ENCODE measurements at places on chromosomes 11 and 22.

DNA sequence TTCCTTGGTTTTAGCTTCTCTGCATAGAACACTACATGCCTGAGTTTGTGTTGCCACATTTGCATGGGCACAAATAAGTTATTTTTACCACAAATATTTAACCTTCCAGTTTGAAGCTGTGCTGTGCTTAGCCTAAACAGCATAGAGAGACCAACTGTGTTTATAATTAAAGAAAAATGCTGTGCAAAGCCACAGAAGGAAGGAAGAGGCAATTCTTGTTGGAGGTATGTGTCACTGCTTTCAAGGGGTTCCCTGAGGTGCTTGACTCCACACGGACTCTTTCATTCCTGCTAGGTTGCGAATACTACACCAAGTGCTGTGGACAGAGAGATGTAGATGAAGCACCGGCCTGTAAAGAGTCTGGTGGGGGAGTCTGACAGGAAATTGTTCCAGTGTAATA, 47.6 kb upstream of the OLFML1 start:
- DNase-seq = no peak

DNA sequence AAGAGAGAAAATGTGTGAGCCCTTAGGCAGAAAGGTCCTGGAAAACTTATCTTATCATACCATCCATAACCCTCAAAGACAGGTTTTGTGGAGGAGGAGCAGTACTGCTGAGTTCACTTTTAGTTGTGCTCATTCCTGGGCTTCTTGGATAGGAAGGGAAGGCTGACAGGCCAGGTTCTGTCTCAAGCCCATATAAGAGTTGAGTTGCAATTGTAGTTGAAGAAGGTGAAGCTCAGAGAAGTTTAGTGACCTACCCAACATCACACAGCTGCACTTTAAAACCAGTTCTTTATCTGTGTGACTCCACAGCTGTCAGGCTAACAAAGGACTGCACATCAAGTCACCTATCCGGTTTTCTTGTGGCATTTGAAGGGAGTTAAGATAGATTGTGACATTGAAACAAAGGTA, 13.0 kb downstream of the TEAD1 start:
- no peak for DNase-seq

DNA sequence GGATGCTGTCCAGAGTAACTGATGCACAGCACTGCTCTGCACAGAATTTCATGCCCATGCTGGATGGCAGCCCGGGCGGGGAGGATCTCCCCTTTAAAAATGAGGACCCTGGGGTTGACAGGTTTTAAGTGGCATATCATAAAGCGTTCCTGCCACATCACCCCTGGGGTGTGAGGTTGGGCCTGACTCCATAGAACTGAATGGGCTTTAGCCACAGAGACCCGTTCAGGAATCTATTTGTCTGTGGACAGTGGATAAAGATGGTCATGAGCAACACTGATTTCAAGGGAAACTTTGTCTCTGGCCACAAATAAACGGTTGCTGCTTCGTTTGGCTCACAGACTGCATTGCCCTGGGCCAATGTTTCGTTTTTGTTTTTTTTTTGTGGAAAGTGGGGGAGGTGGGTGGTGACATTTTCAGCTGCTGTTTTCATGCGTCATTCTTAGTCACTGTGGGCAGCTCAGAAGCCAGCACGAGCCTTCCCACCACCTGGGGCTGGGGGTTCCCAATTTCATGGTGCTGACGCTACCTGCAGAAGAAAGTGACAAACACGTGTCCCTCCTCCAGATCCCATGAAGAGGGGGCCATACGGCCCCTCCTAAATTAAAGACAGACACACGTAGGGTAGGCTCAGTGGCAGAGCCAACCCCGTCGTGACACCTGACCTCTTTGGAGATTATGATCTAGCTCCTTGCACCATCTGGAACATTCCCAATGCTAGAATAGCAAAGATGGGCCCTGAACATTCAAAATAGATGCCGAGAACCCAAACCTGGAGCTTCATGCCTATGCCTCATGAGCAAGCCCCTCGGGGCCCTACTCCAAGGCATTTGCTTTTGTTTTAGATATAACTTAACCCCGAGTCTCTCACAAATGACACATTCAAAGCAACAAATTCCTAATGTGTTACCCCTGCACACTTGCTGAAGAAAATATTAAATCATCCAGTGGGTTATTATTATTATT, 54.8 kb upstream of the PHF21B start:
- DNase-seq = no peak

DNA sequence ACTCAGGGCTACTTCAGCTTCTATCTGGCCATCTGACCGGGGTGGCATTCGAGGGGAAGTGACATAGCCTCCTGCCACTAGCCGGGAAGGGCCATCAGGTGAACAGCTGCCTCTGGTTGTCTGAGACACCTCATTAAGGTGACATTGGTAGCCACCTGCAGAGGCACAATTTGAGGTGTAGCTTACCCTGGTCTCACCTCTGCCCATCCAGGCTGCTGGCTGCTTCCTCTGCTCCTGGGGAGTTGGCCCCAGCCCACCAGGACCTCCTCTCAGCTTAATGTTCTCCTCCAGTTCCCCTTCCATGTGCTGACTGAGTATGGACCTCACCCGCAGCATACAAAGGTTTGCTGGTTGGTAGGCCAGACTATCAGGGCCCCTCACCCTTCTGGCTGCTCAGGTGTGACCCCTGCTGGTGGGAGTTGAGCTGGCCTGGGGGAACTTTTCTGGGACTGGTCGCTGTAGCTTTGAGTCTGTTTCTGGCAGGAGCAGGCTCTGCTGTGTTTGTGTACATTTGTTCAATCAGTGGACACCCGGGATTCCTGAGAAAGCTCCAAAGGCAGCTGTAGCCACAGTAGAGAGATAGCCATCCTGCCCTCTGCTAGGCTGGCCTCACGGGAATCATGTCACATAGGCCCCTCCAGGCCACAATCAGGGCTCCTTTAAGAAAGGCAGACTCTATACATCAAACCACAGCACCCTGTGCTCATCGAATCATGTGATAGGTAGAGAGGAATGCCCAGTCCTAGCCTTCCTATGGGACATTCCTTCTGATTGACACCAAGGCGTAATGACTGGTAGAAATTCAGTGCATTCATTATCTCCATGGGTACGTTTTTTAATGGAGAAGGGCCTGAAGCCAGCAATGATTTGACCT, 295.1 kb upstream of the PLET1 start:
- DNase-seq = peak; percentile 55

DNA sequence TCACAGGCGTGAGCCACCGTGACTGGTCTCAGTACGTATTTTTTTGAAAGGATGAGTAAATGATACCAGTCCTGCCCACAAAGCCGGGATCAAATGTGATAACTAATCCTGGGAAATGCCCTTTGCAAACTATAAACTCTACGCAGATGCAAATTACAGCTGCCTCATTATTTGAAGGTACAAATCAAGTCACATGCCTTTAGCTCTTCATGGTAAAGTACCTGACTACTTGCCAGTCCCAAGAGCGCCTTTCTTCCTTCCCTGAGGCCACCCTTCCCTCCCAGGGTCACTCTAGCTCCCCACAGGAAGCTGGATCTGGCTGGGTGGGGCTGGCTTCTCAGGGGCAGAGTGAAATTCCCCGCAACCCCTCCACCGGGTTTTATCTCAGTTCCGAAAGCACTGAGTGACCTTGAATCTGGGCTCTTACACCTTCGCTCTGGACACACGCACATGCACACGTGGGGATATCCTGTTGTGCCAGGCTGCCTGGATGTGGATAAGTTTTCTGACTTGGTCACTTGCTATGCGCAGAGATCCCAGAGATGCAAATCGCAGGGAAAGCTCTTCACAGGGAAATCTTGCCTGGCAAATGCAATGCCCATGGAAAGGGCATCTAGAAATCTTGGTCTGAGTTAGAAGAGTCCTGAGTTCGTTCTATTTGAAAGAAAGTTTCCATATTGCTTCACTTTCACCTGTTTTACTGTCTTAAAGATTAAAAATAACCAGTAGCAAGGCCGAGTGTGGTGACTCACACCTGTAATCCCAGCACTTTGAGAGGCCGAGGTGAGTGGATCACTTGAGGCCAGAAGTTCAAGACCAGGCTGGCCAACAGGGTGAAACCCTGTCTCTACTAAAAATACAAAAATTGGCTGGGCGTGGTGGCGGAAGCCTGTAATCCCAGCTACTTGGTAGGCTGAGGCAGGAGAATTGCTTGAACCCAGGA, 8.5 kb downstream of the A4GALT start:
- DNase-seq = no peak

DNA sequence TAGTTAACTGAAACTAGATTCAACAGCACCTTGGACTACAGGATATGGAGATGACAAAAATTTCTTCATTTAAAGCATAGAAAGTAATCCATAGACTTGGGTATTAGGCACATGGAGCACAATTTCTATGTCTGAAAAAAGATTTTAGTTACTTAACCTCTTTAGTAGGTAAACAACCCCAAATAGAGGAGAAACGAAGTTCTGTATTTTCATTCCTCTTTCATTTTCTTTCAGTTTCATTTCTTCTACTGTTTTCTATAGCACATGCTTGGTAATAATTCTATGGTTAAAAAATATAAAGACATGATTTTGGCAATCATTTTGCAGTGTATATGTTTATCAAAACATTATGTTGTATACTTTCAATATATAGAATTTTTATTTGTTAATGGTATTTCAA, 99.5 kb downstream of the CASP12 start:
- peak; percentile 11 for DNase-seq

GRCh38 chr22:19696504-19697276, 17.6 kb upstream of the SEPTIN5 start:
- no peak for DNase-seq

DNA sequence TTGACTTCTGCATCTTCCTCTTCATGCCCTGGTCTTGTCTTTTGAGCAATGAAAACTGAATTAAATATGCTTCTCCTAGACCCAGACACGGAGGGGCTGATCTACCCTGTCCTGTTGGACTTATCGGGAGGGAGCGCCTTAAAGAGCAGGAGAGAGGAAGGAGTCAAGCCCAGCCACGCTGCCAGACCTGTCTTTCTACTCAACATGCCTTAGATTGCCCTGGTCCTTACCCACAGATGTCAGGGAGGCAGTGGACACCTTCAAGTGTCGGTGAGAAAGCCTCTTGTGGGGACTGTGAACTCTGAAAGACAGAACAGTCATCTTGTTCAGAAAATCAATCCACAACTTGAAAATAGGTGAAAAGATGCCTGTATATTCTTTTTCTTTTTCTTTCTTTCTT, 61.8 kb downstream of the IRAG1 start:
- no peak for DNase-seq

- no peak for DNase-seq
Observed at GRCh38 chr22:29816980-29817379, 21.1 kb downstream of the ASCC2 start.

- DNase-seq = no peak
Observed at GRCh38 chr11:96187822-96188221, 155.2 kb downstream of the MAML2 start.

DNA sequence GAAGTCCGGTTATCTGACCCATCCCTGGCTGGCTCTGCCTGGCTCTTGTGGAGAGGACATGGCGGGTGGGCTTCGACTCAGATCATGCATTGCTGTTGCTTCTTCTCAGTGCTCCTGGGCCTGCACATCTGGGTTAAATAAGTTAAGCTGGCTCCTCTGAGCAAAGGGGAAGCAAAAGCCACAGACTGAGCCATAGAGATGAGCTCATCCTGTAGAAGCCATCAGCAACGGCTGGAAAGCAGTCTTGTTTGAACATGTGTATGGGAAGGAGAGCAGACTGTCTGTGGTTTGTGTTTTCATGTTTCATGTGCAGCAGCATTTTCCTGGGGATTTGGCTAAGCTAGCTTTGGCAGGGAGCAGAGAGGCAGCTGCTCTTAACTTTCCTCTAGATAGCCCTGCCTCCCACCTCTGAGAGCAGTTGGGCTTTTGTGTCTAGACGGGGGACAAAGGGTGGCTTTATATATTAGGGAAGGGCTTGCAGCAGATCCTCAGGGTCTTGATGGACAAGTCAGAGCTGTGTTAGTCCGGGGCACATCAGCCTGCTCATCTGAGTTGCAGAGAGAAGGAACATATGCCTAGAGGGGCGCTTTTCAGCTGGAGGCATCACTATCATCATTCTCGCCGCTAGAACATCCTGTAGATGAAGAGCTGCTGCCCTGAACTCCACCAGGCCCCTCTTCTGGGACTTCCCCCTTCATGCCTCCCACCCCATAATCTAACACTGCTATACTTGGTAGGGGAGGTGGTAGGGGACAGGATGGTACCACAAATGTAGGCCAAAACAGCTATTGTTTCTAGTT, 14.9 kb downstream of the DCPS start:
- DNase-seq = no peak

GRCh38 chr11:80698637-80699036, 1257.8 kb upstream of the TENM4 start:
- no peak for DNase-seq

GRCh38 chr11:110373051-110373702, 56.6 kb upstream of the FDX1 start:
- no peak for DNase-seq

DNA sequence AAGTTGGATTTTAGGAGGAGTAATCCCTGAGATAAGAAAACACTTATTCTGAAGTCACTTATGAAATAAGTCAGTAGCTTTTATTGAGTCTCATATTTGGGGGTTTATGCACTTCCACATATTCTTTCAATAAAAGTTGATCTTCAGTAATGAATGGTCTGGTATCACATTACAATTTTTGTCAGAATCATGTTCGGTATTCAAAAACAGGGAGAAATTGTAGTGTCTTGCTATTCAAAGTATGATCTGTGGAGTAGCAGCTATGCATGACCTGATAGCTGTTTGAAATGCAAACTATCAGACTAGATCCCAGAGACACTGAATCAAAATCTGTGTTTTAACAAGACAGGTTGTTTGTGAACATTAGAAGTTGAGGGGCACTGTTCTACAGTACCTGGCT, 857.6 kb downstream of the METTL15 start:
- DNase-seq = no peak

GRCh38 chr11:1487851-1488574, 1.4 kb upstream of the MOB2 start:
- DNase-seq = no peak

All from CD4-positive, alpha-beta T cell treated with Interleukin-12 subunit alpha and Interleukin-12 subunit beta, for 1 hour (primary cell).